Sciatic nerve (tissue), 2 donors: ENCODE measurements at places on chromosomes 6 and 20.
A peak's percentile ranks its signal among the peaks of the same experiment; 100 is the strongest.

DNA sequence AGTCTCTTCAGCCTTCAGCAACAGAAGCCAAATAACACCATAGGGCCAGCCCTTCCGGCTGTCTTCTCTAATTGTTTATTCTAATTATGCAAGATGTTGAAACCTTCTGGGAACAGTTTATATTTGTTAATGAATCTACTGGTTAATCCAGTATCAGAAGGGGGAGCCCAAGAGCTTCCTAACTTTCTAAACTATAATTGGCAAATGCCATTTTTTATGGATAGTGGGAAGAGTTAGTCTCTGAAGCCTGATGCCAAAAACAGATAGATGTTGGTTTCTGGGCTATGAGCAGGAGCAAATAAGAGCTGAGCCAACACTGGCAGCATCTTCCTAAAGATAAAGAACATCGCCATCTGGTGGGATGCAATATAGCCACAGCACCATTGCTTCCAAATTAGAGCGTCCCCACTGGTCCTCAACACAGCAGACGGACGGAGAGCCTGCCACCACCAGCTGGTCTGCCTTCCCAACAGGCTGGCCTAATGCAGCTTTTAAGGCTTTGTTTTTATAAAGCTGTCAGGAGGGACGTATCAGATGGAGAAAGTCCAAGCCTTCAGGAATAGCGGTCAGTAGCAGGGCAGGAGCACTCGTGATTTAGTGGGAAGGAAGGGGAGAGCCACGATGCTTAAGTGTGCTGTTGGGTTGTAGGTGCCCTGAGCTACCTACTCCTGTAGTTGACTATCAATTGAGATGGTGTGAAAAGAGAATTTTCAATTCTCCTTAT is 118.8 kb downstream of the RALGAPA2 start:
- DNase-seq = no peak

DNA sequence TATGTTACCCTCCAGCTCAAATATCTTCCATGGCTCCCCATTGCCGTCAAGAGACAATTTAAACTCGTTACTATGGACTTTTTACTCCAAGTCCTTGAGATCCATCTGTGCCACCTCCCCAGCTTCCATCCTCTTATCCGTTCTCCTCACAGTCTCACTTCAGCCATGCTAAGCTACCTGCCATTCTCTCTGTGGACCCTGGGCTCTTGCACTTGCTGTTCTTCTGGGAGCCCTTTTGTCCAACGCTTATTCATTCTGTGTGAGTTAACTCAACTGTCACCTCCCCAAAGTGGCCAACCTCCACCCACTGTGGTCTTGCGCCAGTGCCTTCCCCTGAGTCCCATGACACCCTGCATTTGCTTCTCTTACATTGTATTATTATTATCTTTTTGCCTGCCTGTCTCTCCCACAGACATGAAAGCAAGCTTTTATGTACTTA is 132.4 kb downstream of the BCAS1 start:
- DNase-seq = no peak

DNA sequence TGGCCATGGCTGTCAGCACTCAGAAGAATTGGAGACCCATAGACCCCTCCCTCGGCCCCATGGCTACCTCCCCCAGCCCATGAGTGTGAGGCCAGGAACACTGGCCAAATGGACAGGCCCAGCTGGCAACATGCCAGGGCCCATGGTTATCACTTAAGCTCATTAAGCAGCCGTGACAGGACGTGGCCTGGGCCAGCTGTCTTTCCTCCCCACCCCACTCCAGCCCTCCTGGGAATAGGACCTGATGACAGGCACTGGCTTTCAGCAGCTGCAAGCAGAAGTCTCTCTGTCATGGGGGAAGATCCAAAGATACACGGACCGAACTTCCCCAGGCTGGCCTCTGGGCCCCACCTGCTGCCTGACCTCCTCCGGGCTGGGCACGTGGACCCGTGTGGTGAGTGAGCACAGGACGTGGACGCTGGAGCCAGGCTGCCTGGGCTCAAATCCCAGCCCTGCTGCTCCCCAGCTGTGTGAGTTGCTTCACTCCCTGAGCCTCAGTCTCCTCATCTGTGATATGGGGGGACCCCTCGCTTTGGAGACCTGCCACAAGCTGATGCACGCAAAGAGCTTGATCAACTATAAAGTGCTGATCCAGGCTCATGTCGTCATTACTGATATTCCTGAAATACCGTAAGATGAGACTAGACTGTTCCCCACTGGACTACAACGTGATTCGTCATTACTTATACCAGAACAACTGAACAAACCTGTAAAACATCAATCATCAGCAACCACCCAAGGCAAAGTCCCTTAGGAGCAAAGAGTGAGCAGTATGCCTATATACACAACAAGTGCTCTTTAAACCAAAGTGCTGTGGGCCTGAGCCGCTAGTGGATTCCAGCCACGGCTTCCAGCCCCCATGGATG is 22.0 kb upstream of the VSTM2L start:
- no peak for DNase-seq

DNA sequence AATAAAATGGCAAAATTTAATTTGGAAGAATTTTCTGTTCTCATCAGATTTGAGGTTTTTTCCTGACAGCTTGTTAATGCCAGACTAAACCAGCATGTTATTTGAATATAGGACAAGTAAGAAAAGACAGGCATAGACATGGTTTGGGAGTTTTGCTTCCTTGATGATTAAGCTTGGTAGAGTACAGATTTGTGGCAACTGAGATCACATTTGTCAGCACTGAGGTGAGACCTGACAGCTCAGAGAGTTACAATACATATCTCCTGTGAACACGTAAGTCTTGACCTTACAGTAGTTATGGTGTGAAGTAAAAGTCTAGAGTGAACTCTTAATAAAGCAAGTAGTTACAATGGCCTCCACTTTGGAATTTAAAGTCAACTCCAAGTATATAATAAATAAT is 34.5 kb downstream of the CENPW start:
- no peak for DNase-seq

GRCh38 chr6:158042245-158042798 is 60.7 kb downstream of the SYNJ2 start:
- DNase-seq = no peak

DNA sequence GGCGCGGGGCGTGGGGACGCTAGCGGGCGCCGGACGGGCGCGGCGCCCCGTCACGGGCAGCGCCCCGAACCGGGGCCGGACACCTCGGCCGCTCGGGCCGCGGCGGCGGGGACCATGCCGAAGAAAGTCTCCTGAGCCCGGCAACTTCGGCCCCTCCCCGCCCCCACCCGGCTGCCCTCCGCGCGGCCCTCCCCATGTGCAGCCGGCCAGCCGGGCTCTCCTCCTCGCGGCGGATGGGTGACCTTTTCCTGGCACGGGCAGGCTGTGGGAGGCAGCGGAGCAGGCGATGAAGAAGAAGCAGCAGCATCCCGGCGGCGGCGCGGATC is 278 bp downstream of the UST start:
- DNase-seq = peak; percentile 80

DNA sequence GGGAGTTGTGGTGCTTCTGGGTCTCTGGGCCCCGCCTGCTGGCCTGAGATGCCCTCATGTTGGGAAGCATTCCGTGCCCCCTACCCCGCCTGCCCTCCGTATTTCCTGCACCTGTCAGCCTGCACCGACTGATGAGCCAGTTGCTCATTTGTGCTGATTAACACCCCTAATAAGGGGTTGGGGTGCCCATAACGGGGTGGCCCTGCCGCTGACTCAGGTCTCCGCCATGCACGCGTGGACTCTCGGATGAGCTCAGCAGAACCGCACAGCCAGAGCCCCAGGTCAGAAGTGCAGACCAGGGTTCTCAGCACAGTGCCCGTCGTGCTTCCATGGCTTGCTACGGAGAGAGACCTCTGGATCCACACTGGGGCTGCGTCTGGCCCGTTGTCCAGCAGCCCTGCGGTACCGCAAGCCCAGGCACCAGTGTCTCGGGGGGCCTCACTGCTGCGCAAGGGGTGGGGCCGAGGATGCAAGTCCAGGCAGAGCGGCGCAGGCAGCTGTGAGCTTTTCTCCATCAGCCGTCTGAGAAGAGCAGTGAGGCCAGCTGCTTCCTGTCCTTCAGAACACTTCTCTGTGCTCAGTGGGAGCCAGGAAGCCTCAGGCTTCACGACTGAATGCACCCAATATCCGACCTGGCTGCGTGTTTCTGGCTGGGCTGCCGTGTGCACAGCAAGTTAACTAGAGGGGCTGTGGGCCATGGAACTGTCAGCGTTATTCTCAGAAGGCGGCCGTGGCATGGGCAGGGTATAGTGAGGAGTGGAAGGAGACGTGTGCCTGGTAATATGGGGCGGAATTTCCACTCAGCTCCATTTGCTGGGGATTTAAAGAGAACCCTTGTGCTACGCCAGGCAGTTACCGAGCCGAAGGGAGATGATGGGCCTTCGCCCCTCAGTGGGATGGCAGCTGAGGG is 18.6 kb downstream of the MTG2 start:
- no peak for DNase-seq

DNA sequence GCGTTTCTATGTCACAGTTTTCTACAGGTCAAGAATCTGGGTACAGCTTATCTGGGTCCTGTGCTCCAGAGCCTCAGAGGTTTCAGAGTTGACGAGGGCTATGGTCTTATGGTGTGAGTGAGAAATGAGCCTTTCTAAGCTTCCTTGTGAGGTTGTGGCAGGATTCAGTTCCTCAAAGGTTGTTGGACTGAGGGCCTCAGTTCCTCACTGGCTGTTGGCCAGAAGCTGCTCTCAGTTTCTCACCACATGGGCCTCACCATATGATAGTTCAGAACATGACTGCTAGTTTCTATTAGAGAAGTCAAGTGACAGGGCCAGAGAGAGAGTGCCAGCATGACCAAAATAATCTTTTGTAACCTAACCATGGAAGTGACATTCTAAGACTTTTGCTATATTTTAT is 96.1 kb downstream of the NUS1 start:
- no peak for DNase-seq

DNA sequence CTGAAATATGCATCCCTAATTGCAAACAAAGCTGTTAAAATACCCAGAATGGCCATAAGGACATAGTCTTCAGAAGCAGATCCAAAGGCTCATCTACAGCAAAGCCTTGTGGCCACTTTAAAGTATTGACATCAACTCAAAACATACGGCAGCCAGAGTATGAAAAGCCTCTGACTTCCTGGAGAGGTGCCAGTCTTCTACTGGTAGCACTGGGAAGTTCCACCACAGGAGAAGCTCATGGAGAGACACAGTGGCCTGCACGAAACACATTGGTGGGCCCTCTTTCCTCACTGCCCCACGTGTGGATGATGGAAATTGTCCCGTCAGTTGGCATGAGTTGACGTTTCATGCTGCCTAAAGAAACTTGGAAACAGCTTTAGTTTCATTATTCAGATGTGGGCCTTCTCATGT is 202.6 kb upstream of the HEY2 start:
- no peak for DNase-seq

- DNase-seq = no peak
Measured at GRCh38 chr6:32960563-32960962, 7.7 kb upstream of the HLA-DMA start.

- no peak for DNase-seq
Measured at GRCh38 chr6:137737836-137738596, 129.0 kb upstream of the TNFAIP3 start.

- DNase-seq = no peak
Measured at GRCh38 chr20:23112595-23112994, 26.5 kb upstream of the CD93 start.

DNA sequence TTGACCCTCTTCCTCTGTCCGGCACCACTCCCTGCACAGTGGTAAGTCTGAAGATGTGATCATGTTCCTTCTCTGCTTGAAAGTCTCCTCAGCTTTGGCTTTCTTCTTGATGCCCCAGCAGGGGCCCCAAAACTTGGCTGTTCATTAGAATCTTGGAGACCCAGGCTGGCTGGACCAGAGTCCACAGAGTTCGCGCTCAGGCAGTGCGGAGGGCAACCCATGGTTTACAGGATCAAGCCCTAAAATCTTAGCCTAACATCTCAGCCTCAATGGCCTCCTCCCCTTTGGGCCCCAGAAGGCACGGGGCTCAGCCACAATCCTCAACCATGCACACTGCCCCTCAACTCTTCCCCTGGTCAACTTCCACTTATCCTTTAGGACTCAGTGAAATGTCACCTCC is 72.9 kb upstream of the GTSF1L start:
- no peak for DNase-seq

DNA sequence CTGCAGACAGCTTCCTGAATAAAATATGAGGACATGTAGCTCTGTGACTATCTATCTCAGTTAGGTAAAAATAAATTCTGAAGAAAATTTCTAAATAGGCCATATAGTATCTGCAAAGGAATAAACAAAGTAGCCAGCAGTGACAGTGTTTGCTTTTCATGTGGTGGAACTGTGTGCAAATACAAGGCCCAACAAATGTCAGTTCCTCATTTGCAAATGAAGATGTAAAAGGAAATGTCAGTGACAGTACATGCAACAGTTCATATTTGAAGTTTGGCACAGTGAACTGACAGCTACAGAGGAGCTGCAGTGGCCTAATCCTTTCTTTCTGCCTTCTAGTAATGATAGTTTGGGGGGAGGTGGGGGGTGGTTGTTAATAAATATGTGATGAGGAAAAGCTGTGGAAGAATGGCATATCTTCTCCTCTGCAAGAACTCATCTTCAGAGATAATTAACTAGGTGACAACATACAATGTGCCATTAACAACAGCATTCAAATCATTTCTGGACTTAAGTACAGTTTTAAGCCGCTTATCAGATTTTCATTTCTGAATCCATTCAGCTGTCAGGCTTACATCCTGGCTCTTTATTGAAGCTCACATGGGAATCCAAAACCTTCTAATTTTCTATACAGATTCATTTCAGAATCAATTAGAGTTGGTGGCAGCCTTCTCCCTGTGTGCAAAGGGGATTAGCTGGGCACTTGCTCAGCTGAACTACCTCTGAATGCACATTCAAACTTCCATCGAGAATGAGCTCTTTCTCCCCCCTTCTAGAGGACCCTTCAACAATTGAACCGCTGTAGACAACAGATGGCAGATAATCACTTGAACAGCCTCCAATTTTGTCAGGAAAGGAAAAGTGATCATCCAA is 1059.0 kb upstream of the EPHA7 start:
- no peak for DNase-seq

- DNase-seq = peak; percentile 62
Measured at GRCh38 chr20:49575551-49576060, 7.7 kb upstream of the PTGIS start.

- DNase-seq = no peak
Measured at GRCh38 chr20:11807054-11808048, 110.3 kb upstream of the BTBD3 start.

DNA sequence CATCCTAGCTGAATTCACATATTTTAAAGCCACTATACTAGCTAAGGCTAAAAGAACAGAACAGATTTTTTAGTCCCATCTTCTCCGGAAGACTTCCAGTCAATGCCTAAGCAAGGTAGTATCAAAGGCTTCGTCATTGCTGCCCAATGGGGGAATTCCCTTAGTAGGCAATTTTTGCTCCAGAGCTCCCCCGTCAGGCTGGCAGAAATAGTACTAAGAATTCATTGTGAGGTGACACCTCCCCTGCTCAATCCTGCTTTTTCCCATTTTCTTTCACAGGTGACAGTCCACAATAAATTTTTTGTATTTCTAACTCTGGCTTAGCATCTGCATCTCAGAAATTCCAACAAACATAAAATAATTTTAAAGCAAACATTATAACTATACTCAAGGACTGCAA is 52.8 kb upstream of the SRSF6 start:
- no peak for DNase-seq
